ENCODE measurements at places on chromosomes 13 and 19. TPM values are rescaled to one million over a fixed set of nuclear protein-coding genes. Genes with fewer than 3 reads are reported as not detected.

DNA sequence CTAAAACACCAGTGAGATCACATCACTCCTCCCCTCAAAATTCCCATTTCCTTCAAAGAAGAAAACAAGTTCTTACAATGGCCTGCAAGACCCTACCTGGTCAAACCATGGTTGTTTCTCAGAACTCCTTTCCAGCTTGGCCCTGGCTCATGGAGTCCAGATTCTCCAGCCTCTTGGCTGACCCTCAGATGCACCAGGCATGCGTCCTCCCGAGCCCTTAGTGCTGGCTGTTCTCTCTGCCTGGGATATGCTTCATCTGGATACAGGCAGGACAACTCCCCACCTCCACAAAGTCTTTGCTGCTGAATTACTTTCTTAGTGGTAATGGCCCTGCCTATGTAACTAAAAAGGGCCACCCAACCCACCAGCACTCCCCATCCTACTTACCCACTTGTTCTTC lies 94.3 kb downstream of the MBNL2 start:
- no peak for DNase-seq

- DNase-seq, result no peak
Observed at GRCh38 chr13:76638181-76638580, 248.0 kb downstream of the KCTD12 start.

- DNase-seq, result no peak
Observed at GRCh38 chr13:90534617-90535370, 812.7 kb upstream of the MIR17HG start.

The TMC4 gene
- total RNA-seq, result 1.6 TPM

DNA sequence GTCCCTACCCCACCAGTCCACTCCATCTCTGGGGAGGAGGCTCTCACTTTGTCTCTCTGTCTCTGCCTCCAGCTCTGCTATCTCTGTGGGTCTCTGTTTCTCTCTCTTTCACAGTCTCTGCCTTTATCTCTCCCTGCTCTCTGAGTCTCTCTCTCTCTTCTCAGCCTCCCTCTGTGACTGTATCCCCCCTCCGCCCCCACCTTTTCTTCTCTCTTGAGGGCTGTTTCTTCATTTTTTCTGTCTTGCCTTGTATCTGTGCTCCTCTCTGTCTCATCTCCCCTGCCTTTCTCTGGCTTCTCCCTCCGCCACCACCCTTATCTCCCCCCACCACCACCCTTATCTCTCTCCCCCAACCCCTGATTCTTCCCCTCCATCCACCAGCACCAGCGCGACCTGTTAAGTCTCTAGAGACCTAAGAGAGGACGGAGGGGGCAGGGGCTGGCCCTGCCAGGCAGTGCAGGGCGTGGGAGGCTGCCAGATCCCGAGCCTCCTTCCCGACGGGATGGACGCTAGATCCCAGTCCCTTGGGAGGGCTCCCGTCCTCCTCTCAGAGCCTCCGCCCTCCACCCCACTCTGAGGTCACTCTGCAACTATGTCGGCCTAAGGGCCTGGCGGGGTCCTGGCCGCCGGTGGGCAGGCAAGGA lies 1.0 kb downstream of the AXL start:
- no peak for DNase-seq

DNA sequence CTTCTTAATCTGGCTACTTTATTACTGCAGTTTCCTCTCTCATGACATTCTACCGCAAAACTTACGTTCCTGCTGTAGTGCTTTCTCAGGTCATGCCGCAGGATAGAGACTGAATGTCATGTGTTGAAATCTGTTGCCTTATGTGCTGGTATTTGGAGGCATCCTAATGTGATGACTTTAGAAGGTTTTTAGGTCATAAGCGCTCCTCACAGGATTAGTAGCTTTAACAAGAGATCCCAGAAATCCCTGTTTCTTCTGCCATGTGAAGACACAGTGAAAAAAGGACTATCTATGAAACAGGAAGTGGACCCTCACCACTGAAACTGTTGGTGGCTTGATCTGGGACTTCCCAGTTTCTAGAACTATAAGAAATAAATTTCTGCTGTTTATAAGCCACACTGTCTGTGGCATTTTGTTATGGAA lies 209.3 kb downstream of the LACC1 start:
- no peak for DNase-seq

DNA sequence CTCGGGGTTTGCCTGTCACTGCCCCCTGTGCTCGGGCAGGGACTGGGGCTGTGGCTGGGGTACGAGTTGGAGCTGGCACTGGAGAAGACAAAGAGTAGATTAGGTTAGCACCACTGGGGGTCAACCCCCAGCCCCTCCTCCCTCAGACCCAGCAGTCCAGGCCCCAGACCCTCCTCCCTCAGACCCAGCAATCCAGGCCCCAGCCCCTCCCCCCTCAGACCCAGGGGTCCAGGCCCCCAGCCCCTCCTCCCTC lies 19.1 kb downstream of the ZNF575 start:
- DNase-seq, result no peak

The NFILZ gene
- not detected for total RNA-seq

GRCh38 chr19:56690670-56691069 lies 19.1 kb upstream of the ZNF835 start:
- DNase-seq, result no peak

DNA sequence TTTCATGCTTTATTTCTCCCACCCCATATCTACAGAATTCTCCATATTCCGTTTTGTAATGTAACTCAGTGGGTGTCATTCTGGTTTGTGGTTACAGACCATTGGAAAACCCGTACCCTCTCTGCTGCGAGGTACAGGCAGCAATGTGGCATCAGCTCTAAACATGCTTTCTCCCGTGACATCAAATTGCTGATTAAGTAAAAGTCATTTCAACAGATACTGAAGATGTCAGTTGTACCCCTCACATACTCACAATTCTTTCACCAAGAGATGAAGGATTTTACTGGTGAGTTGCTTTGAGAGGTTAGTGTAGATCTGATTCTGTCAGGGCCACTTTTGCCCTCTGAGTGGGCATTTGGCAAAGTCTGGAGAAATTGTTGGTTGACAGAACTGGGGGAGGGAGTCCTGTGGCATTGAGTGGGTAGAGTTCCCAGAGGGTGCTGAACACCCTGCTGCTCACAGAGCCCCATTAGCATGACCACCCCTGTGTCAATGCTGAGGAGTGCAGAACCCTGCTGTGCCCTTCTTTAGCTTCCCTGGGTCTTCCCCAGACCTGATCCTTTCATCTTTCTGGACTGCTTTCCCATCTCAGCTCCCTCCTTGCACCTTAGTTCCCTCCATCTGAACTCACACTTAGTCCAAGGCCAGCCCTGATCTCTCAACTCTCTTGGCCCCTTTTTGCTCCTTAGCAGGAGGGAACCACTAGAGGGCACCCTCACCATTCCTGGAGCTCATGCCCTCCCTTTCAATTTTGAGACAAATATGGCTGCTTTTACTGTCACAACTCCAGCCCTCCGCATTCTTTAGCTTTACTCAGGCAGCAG lies 39.9 kb upstream of the CEACAM8 start:
- DNase-seq, result no peak

- DNase-seq, result no peak
Observed at GRCh38 chr13:110305949-110306339, 1.0 kb downstream of the COL4A1 start.

GRCh38 chr13:108345016-108345415 lies 75.5 kb downstream of the TNFSF13B start:
- no peak for DNase-seq

GRCh38 chr13:50290186-50290585 lies 274.9 kb downstream of the KCNRG start:
- no peak for DNase-seq

- no peak for DNase-seq
Observed at GRCh38 chr19:50745221-50745620, 22.1 kb downstream of the CLEC11A start.

The CKM gene
- not detected for total RNA-seq

- peak; percentile 67 for DNase-seq
Observed at GRCh38 chr19:40365613-40366401, 17.3 kb downstream of the PLD3 start.

The CEACAM16 gene
- not detected for total RNA-seq

The LAIR1 gene
- 82.5 TPM for total RNA-seq

GRCh38 chr19:48750771-48751504 lies 1.5 kb downstream of the FUT1 start:
- no peak for DNase-seq

DNA sequence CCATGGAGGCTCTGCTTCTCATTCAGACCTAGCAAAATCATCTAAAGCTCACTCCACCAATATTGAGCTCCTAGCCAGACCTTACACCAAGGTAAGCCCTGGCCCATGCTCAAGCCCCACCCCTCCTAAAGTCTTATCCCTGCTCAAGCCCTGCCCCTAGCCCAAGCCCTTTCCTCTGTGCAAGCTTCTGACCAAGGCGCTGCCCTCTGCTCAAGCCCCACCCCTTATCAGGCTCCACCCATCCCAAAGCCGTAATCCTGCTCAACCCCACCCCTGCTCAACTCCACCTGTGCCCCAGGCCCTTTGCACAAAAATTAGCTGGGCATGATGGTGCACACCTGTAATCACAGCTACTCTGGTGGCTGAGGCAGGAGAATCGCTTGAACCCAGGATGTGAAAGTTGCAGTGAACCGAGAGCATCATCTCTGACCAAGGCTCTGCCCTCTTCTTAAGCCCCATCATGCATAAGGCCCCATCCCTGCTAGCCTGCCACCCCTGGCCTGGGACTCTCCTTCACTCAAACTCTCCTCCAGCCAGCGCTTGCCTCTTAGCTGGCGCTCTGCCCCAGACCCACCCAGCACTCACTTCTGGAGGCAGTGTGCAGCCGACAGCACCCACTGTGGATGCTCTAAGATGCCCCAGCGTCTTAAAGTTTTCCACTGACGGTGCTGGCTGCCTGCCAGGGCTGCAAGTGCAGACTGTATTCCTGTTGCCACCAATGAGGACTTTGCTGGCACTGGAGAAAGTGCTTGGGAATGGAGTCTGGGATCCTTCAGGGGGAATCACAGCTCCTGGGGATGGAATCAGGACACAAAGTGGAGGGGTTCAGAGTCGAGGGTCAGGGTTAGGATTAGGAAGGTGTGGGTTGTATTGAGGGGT lies 16.5 kb downstream of the KLK4 start:
- no peak for DNase-seq

The PLIN4 gene
- 183 TPM for total RNA-seq

GRCh38 chr19:10764340-10764894 lies 46.5 kb downstream of the DNM2 start:
- no peak for DNase-seq

- no peak for DNase-seq
Observed at GRCh38 chr13:42754801-42755510, 26.4 kb upstream of the FAM216B start.

The PNMA8A gene
- 1.3 TPM for total RNA-seq

The FGF9 gene
- 0.48 TPM for total RNA-seq

DNA sequence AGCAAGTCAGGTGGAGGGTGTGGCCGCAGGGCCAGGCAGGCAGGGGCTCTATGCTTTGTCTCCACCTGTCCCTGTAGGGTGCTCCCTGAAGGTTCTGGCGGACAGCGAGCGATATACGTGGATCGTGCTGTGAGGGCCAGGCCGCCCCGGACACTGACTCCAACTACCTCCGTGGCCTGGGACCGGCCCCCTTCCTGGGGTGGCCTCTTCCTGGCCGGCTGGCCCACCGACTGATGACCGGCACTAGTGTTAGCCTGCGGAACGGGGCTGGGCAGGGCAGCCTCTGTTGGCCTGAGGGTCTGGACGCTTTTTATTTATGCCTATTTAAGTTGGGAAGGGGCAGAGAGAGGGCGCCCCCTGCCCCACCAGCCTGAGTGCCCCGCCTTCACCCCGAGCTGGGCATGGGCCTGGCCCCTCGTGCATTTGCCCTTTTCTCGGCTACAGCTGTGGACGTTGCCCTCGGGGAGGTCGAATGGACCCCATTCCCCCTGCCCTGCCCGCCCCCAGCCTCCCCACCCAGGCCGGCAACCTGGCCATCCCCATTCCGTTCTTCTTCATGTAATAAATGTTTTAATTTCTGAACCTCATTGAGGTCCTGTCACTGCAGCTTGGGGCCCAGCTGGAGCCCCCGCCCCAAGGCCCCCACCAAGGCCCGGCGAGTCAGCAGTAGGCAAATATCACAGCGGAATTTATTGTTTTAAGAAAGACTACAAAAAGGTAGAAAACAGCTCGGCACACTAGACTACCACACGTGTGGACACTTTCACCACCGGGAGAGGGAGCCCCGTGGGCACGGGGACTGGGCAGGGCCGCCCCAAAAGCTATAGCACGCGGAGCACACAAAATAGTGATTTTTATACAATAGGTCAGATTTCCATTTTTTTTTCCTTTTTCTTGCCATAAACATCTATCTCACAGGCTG lies 8.8 kb downstream of the DCAF15 start:
- DNase-seq, result no peak

DNA sequence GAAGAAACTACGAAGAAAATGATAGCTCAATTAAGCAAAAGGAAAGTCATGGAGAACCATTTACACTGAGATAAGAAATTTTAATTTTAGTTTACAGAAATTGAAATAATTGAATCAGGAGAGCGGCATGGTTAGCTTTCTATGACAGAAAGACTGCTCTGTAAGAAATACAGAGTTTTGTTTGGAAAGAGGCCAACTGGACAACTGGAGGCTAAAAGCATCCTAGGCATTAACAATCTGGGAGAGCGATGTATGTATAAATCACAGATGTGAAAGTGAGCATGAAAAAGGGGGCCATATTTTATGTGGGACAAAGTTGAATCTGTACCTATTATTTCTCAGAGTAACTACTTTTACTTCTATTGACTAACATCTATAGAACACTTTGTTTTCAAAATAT lies 1608.8 kb upstream of the PCDH20 start:
- DNase-seq, result no peak

- DNase-seq, result no peak
Observed at GRCh38 chr19:1837625-1838105, 10.6 kb downstream of the REXO1 start.

DNA sequence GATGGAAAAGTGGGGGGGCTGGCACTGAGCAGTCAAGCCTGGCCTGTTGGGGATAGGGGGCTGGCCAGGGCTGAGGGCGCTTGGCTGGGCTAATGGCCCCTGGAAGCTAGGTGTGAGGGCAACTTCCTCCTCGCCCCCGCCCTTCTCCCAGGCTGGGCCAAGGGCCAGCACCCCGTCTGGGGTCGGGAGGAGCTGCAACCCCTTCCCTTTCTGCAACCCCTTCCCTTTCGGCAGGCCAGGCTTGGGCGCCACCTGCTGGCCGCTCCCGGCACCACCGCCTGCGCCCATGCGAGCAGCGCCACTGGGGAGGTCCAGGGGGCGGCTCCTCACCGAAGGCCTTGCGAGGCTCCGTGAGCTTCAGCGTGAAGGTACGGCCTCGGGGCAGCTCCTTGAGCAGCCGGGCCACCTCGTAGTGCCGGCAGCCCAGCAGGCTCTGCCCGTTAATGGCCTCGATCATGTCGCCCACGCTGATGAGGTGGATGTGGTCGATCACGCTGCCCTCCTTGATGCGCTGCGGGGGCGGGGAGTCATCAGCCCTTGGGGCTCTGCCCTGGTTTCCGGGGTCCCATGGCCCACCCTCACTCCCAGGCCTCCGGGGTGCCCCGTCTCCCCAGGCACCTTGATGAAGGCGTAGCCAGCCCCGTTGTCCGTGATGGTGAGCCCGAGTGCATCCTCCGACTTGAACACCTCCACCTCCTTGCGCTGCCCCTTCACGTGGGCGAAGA lies 5.0 kb upstream of the PTGER1 start:
- no peak for DNase-seq

The ERCC1 gene
- 93.8 TPM for total RNA-seq

The EBI3 gene
- 11.4 TPM for total RNA-seq

The ENOX1 gene
- total RNA-seq, result 8.9 TPM

- no peak for DNase-seq
Observed at GRCh38 chr19:40383668-40384248, 6.2 kb downstream of the HIPK4 start.

GRCh38 chr19:46972311-46972710 lies 47.3 kb upstream of the NPAS1 start:
- no peak for DNase-seq

The TTYH1 gene
- not detected for total RNA-seq
